Fibroblast of skin of left biceps (primary cell): ENCODE measurements at places on chromosomes 11 and 22.
A peak's percentile ranks its signal among the peaks of the same experiment; 100 is the strongest.

DNA sequence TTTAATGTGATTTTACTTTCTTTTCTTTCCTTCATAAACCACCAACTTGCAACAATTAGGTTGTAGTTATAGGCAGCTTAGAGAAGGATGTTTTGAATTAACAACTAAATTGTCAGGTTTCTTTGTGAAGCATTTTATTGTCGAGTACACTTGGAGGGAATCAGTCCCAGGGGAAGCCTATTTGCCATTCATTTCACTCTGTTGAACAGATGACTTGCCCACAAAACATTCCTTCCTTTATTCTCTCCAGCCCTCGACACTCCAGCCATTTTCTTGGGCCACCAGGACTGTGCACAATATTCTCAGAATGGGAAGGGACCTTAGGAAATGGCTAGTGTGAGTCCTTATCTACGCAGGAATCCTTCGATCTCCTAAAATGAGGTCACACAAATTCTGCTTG is 620.6 kb downstream of the SOX6 start:
- DNase-seq, result no peak

GRCh38 chr11:47408598-47409439 is 429 bp downstream of the SLC39A13 start:
- no peak for DNase-seq

DNA sequence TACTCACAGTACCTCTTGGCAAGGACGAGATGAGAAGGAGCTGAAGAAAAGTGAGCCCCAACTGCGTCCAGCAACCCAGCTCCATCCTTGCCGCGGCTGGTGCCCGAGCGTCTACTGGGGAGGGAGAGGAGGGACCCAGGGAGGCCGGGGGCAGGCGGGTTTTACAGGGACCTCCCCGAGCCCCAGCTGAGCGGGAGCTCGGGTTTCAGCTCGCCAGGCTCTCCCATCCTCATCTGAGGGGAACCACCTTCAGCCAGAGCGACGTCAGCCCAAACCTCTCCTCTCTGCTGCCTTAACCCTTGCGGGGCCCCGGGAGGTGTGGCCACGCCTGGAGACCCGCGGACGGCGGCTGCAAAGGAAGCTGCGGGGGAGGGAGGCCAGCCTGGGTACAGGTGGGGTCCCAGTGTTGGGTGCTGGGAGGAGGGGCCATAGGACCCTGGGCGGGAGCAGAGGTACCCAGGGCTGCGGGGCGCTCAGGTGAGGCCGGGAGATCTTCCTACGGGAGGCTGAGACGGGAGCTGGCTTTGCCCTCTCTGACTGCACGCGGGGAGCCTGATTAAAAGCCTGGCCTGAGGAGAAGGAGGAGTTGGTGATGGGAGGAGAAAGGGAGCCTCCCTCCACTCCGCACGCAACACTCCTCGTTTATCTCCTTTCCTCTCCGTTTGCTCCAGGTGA is at the start of gene PAMR1:
TSS of gene PAMR1 (minus strand) at position 116 of the 675 bp plus-strand sequence. CDS start at position 85, 31 bp downstream.
- no peak for DNase-seq

DNA sequence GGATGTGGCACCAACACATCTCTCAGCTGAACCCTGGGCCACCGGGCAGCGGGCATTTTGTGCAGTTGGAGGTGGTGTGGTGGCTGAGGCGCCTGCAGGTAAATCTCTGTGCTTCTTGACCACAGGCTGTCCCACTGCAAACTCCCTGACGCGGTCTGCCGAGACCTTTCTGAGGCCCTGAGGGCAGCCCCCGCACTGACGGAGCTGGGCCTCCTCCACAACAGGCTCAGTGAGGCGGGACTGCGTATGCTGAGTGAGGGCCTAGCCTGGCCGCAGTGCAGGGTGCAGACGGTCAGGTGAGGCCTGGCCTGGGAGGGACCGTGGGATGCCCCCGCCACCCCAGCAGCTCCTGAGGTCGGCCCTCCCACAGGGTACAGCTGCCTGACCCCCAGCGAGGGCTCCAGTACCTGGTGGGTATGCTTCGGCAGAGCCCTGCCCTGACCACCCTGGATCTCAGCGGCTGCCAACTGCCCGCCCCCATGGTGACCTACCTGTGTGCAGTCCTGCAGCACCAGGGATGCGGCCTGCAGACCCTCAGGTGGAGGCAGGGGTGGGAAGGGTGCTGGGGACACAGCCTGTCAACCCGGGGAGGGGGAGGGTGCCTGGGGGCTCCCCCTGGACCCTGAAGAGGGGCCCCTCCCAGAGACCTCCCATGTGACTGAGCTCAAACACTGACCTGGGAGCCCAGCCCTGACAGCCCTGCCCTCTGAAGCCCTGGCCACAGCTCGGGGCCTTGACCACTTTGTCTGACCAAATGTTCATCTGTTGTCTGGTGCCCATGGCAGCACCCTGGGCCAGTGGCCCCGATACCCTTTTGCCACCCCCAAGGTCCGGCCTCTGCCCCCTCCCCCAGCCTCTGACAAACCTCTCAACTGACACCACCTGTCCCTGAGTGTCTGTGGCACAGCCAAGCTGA is 4.6 kb upstream of the PGGHG start:
- DNase-seq, result no peak

DNA sequence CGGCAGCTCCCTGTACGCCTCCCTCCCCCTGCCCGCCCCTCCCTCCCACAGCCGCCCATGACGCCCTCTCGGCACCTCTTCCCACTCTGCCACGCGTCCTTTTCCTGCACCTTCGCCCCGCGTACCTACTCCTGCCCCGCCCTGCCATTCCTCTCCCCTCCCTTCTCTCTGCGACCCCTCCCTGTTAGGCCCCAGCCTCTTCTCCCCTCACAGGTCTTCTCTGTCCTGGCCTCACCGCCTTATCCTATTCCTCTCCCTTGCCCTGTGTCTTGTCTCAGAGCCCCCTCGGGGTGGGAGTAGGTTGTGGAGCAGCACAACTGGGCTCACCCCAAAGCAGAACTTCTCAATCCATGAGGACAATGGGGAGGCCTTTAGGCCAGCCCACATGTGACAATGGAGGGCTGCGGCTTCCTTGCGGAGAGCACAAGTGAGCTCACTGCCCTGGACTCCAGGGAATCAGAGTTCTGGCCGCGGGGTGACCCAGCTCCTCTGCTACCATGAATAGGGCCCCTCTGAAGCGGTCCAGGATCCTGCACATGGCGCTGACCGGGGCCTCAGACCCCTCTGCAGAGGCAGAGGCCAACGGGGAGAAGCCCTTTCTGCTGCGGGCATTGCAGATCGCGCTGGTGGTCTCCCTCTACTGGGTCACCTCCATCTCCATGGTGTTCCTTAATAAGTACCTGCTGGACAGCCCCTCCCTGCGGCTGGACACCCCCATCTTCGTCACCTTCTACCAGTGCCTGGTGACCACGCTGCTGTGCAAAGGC is 539 bp downstream of the SLC35C1 start:
- DNase-seq, result peak; percentile 5

DNA sequence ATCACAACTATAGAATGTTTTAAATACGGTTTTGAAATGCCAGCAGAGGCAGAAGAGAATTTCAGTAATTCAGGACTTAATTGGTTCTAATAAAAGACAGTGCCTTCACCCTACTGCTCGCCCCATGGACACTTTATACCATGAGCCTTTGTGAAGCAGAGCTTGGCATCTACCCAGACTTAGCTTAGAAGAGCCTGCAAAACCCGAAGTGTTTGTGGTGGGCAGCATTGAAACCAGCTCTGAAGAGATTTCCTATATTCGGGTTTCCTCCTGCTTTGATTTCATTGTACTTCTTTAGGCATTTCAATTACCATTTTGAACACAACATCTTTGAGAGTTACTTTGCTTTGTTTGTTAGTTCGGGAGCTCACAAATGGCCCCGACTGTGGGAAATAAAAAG is 185.1 kb upstream of the MTNR1B start:
- no peak for DNase-seq

GRCh38 chr22:48660790-48661740 is 1166.6 kb downstream of the BRD1 start:
- DNase-seq, result no peak
